ENCODE measurements at places on chromosomes 5 and 9.

GRCh38 chr9:110015759-110016158, 192.2 kb downstream of the C9orf152 start:
- DNase-seq = peak; percentile 68

DNA sequence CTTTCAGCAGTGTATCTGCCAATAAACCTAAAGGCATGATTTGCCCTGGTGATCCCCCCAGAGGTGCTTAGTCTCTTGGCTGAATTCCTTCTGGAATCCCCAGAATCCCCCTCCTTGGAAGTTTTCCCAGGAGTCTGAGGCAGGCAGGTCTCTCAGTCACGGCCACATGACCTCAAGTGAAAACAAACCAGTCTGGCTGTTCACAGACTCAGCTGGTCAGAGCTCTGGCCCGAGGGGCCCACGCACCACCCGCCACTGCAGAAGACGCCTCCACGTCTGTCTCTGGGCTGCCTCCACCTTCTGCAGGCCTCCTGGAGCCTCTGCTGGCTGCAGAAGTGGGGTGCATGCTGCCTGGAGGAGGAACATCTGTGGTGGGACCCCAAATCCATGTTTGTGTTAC, 52.5 kb downstream of the HRH2 start:
- no peak for DNase-seq

GRCh38 chr9:80518441-80518840, 946.7 kb downstream of the TLE4 start:
- no peak for DNase-seq

GRCh38 chr5:150590979-150591695, 49.3 kb upstream of the SYNPO start:
- peak; percentile 67 for DNase-seq

DNA sequence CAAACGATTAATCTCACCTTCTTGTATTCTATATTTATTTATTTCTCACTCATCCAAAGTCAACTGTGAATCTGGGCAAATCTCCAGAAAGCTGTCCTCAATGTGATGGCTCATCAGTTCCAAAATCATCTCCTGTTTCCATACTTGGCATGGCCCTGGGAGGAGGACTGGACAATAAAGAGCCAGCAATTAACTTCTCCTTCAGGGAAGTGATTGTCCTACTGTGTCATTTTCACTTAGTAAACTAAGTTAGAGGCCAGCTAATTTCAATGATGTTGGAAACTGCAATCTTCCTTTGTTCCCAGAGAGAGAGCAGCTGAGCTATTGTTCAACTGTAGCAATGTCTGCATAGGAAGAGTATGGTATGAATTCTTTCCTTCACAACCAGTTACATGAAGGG, 17.5 kb downstream of the CDH12 start:
- no peak for DNase-seq

DNA sequence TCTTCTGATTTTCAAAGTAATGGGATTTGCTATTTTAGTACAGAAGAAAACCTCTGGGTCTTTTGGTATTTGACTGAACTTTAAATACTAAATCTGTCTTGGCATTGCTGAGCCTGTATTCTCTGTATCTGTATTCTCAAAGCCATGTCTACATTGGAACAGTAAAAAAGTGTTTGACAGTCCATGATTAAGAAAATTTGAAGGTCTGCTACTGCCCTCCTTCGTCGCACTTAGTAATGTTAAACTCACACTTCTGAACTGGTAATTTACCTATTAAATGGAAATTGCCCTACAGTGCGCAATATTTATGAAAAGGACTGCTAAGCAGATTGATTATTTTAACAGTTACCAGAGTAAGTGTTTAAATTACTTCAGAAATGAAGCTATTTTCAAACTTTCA, 165.7 kb upstream of the SMC2 start:
- no peak for DNase-seq

DNA sequence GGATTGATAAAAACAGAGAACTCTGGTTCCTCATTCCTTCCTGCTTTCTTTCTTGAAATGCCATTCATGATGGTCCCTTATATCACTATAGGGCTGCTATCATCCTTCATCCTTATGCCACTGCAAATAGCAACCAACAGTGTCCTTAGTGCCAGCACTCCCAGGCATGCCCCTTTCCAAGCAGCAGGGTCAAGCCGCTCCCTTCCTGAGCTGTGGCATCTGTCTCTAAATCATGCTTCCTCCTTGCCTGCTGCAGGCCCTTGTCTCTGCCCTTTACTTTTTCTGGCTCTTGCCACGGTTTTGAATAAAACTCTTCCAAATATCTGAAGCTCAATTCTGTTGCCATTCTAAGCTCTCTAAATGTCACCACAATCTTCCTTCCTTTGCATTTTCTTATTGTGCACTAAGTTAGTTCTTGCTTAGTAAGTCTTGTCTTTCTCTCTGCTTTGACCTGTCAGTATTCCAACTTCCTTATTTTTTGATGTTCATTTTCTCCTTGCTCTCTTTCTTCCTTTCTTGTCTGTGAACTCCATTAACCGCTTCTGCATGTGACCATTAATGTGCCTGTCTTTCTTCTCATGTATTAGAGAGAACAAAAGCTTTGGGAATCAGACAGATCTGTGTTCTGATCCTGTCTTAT, 19.9 kb downstream of the TLR4 start:
- no peak for DNase-seq

- DNase-seq = no peak
Observed at GRCh38 chr9:100052375-100052774, 46.4 kb downstream of the ERP44 start.

- DNase-seq = peak; percentile 93
Observed at GRCh38 chr5:73692166-73692640, 66.2 kb downstream of the ARHGEF28 start.

DNA sequence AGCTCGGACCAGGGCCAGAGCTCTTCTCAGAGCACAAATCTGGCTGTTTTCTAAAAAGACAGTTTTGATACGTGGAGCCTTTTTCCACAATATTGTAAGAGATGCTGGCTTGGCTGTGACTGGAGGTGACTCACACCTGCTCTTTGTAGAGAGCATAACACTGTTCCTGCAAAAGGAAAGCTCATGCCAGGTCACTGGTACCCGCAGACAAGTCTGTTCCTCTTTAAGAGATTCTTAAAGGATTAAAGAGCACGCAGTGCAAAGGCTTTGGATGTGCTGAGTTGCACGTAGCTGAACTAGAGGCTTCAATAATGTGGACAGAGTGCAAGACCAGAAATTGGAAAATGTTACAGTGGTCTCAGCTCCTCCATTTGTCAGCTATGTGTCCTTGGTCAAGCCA, 19.0 kb downstream of the ACTL7B start:
- peak; percentile 61 for DNase-seq

- DNase-seq = peak; percentile 48
Observed at GRCh38 chr9:114203410-114204140, 48.2 kb downstream of the COL27A1 start.

- no peak for DNase-seq
Observed at GRCh38 chr9:93183663-93184431, at the start of gene WNK2. TSS of gene WNK2 (plus strand) at chr9:93184139. CDS start at chr9:93184930, 791 bp downstream.

DNA sequence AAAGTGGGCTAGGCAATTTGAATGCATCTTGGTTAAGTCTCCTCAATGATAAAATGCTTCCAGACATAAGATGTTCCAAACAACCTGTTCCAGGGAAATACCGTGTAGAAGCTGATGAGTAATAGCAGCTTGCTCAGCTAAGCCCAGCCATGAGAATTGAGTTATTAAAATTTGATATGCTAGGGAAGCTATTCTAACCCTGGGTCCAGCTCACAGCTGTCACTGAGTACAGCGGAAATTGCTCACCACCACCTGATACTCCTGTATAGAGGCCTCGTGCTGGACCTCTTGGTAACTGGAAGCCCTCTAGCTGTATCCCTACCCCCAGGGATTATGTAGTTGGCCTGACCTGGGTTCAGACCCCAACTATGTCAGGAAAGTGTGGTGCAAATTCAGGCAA, 521.3 kb upstream of the TRPC7 start:
- peak; percentile 1 for DNase-seq

DNA sequence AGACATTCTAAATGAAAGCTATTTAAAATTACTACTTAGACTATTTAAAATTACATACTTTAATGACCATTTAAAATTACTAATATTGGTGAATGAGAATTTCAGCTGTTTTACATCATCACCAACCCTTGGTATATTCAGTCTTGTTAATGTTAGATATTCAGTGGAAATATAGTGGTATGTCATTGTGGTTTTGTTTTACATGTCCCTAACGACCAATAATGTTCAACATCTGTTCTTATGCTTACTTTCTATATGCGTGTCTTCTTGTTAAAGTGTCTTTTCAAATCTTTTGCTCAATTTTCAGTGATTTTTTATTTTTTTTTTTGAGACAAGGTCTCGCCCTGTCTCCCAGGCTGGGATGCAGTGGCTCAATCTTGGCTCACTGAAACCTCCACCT, 279.3 kb upstream of the TARS1 start:
- DNase-seq = peak; percentile 48

- DNase-seq = peak; percentile 21
Observed at GRCh38 chr5:124839371-124839998, 93.0 kb upstream of the ZNF608 start.

GRCh38 chr9:138013836-138014562, 136.4 kb downstream of the CACNA1B start:
- DNase-seq = no peak

DNA sequence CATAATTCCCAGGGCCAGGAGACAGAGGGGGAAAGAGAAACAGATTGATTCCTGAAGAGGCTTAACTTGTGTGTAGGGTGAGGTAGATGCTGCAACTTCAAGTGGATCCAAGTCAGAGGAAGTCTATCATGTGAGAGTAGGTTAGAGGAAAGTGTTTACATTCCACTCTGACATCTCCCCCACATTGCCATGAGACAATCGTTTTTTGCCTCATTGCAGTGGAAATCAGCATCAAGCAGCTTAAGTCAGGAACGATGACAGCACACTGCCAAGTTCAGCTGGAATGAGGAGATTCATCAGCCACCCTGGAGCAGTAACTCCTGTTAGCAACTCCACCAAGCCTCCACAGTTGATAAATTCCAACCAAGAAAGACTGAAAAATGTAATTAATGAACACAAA, 689.7 kb upstream of the MEF2C start:
- DNase-seq = peak; percentile 89

DNA sequence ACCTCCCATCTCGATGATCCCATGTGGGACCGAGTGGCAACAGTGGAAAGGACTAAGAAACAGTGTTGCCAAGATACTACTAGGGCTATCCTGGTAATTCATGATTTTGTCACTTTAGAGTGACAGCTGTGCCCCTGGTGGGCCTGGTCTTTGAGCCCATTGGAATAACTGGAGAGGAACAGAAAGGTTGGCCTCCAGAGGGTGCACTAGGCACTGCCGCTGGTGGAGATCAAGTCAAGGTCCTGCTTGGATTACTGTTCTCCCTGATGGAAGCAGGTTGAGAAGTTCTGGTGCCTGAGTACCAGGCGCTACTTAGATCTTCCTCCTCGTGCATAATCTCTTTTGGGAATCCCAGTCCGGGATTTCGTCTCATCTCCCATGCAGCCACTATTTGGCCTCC, 129.6 kb downstream of the SEC61B start:
- DNase-seq = no peak

- peak; percentile 78 for DNase-seq
Observed at GRCh38 chr5:68652534-68652965, 437.0 kb downstream of the PIK3R1 start.

DNA sequence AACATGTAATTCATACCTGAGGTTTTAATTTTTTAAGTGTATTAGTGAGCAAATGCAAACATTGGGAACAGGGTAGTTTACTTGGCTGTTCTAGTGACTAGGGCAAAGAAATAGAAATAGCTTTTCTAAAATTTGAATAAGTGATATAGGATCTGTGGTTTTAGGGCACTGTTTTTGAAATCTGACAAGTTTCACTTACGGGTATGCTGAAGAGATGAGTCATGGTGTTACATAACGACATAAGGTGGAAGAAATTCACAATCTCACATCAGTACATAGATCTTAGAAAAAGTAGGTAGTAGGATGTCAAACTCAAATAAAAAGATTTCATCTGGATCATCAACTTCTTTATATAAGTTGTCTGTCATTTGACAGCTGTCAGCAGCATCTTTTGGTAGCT, 772.3 kb downstream of the MAT2B start:
- peak; percentile 6 for DNase-seq

DNA sequence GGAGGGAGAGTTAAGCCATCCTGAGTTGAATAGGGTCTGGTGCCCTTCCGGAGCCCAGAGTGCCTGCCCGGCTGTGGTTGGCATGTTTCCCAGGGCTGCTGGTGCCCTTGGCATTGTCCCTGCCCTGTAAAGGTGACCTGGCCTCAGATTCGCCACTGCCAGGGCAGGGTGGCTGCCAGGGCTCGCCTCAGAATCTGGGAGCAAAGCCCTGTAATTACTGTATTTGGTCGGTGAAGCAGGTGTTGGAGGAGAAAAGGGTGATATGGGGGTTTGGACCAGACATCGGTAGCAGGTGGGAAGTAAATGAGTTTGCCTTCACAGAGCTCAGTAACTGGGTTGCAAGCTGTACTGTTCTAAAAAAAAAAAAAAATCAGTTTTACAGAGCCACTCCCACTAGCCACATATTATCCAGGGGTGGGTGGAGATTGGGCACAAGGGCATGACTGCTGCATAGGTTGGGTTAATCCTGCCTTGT, 47.6 kb downstream of the RGS3 start:
- no peak for DNase-seq

DNA sequence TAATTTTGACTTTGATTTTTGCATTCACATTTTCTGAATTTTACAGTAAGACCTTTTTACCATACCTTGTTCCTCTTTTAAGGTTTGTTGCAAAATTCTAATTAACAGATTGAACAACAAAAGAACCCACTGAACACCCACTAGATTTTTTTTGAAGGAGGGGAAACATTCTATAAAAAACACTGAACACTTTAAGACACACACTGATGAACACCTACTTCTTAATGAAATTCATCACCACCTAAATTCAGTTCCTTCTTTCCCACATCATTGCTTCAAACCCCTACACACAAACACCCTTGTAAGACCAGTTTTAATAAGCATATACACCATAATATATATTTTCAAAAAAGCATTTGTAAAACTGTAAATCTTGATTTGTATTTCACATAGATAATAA, 559.0 kb upstream of the MEF2C start:
- DNase-seq = no peak

- peak; percentile 35 for DNase-seq
Observed at GRCh38 chr9:1273859-1274258, 223.7 kb downstream of the DMRT2 start.

GRCh38 chr9:133935328-133936005, 56.7 kb downstream of the VAV2 start:
- DNase-seq = peak; percentile 71

- DNase-seq = peak; percentile 99
Observed at GRCh38 chr9:79256691-79257213, 315.0 kb upstream of the TLE4 start.

All from fibroblast of upper back skin (primary cell).